Stimulated activated CD4-positive, alpha-beta T cell treated with anti-CD3 and anti-CD28 coated beads, Interleukin-4, amount 100 ng/mL, for 24 hours (primary cell): ENCODE measurements at places on chromosomes 12 and 14.

DNA sequence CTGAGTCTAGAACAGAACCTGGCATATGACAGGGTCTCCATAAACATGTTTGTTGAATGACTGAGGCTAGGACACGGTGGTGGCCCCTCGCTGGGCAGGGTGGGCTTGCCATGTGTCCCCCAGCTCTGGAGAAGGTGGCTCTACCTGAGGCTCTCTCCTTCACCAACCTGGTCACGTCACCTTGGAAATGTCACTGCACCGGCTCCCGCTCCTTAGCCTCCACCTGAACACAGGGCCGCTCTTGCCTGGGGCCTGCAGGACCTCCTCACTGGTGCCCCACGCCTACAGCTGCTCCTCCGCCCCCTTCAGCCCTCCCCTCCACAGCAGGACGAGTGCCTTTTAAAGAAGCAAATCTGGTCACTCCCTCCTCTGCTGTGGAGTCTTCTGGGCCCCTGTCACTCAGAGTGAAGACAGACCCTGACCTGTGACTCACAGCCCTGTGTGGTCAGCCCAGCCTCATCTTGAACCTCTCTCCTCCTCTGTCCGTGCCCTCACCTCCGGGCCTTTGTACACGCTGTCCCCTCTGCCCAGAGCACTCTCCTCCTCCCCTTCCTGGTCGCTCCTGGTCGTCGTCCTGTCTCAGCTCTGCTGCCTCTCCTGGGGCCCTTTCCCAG, 81.0 kb downstream of the ADGRD1 start:
- no peak for DNase-seq

GRCh38 chr12:121110211-121110940, 22.3 kb upstream of the P2RX7 start:
- DNase-seq = peak; percentile 75

- no peak for DNase-seq
These were observed 354.5 kb upstream of the FOXG1 start for GRCh38 chr14:28412077-28412476.

GRCh38 chr12:26435069-26435404, 239.7 kb downstream of the SSPN start:
- DNase-seq = no peak

DNA sequence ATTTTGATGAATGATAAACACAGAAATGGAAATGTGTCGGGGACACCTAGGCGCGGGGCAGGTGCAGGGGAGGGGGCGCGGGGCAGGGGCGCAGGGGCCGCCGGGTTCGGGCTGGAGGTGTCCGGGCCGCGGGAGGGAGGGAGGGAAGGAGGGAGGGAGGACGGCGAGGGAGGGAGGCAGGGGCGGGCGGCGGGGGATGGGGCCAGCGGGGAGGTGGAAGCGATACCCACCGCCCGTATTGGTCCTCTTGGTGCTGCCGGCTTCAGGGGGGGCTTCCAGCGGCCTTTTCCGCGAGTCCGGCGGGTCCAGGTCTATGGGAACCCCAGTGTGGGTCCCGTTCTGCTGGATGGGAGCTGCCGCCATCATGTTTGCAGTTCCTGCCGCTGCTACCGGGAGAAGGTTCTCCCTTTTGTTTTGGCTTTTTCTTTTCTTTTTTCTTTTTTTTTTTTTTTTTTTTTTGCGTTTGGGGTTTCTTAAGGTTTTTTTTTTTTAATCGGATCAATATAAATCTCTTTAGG, 703 bp downstream of the NOVA1 start:
- no peak for DNase-seq

GRCh38 chr14:80924365-80925103, 17.0 kb downstream of the CEP128 start:
- no peak for DNase-seq

GRCh38 chr14:97417331-97417730, 620.1 kb downstream of the VRK1 start:
- DNase-seq = no peak

DNA sequence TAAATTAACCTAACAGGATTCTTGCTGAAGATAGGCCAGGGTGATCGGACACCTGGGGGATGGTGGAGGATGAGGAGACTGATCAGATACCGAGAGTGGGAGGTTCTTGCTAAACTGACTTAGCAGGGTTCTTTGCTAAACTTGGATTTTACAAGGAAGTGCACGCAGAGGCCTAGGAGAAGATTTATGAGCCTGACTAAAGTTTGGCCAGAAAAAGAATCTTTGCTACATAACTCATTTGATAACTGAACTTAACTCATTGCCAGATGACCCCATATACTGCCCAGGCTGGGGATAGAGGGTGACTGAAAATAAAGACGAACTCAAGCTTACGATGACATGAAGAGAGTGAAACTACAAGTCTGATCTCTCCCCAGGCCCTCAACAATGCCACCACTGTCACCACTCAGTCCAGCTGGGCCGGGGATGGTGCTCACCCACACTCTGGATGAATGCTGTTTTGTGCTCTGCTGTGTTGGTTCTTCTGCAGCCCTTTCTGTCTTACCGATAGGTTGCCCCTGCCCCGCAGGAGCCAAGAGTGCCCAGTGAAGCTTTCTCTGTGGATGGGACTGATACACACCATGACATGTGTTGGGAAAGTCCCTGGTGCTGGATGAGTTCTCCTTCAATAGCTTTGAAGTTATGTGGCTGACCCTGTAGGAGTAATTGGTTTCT, 29.0 kb downstream of the PPFIBP1 start:
- no peak for DNase-seq

DNA sequence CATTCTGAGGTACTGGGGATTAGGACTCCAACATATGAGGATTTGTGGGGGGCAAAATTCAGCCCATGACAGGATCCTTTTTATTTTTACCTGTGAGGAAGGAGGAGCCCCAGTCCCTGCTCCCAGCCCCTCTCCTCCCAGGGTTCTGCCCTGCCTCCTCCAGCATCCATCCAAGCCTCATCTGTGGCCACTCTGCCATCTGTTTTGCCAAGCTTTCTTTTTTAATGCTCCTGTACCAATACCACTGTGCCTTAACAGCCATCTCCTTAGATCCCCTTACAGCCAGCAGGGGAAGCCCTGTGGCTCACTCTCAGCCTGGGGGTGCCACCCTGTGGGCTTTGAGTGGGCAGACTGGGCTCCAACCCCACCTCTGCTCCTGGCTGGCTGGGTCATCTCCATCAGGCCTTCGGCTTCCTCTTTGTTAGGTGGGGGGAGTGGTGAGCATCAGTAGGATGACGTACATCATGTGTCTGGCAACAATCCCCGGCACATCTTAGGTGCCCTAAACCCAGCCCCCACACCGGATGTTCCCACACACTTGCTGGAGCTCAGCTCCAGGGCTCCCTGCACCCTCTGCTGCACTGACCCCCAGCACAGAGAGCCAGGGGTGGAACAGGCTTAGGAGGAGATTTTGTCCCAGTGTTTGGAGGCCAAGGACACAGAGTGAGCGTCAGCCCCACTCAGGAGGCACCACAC, 40.2 kb downstream of the CYP46A1 start:
- DNase-seq = no peak

DNA sequence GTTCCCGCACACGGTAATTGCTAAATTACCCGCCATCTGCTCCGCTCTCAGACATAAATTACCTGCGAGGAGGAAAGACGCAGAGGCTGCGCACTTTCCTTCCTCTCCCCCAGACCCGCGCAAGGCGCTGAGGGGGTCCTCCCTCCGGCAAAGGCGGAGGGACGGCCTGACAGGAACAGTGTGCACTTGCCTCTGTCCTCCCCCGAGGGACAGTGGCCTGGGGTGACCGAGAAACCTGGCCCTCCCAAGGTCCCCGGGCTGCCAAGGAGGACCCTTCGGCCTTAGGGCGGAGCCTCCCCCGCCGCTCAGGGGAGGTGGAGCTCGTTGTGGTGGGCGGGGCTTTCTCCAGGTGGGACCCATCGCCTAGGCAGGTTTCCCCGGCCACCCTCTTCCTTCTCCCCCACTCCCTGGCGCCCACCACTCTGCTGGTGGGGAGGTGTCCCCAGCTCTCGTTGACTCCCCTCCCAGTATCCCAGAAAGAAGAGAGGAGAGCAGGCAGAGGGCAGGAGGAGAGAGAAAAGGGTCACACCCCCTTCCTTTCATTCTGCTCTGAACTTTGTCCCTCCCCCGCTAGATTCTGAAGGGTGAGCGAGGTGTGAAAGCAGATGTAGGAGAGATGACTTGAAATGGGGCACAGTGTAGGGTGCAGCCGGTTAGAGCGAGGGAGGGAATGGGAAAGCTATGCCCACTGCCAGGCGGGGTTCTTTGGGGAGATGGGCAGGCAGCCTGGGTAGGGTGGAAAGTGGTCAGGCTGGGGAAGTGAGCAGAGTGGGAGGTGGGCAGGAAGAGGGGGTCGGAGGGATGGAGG, 11.4 kb upstream of the CALCOCO1 start:
- peak; percentile 49 for DNase-seq

GRCh38 chr12:51887476-51888315, at the start of gene ANKRD33:
TSS of gene ANKRD33 (plus strand) at chr12:51888103. CDS start at chr12:51888187, 84 bp downstream.
- DNase-seq = no peak

DNA sequence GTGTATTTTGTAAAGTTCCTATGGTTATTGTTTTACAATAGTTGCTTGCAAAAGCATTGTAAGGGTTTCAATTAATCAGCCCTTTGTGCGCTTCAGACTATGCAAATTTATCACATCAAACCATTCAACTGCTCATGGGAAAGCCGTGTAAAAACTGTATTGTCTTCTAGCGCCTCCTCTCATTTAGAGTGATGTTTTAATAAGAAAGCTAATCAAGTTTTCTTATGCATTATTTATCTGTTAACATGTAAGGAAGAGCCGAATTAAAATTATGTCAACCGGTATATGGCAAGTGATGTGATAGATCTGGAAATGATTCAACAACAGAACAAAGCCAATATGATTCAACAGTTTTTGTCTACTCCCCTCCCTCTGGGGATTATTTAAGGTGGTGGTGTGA, 92.5 kb upstream of the RFX4 start:
- DNase-seq = no peak

- no peak for DNase-seq
These were observed 275.1 kb downstream of the IPO8 start for GRCh38 chr12:30420561-30420960.

DNA sequence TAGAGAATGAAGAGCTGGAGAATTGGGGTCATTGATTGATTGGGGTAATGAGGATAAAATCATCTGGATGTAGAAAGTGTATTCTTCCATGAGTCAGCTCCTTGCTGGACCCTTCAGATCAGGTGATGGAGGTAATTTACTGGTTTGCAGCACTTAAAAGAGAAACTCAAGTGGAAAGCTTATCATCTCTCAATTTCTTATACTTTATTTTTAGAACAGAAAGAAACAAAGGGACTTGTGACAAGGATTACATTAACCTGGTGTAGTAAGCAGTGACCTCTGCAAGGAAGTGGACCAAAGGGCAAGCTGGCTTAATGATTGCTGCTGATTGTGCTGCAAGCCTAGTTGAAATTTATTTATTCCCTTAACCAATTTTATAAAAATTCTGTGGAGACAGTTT, 405.0 kb downstream of the TRHDE start:
- no peak for DNase-seq

- DNase-seq = no peak
These were observed 161.6 kb downstream of the SLC41A2 start for GRCh38 chr12:104796475-104796862.

DNA sequence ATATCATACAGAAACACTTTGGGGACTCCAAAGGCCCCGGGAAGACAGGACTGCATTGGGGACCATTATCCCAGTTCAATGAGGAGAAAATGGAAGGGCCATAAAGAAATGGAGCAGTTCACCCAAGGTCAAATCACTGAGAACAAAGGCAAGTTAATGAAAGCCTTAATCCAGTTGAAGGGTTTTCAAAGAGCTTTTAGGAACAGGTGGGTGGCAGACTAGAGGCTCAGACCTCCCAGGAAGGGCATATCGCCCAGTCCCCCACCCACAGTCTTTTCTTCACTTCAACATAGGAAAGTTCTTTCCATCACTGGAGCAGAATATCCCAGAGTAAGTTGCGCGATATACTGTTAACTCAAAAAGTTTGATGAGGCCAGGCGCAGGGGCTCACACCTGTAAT, 136.1 kb upstream of the CCND2 start:
- DNase-seq = no peak

GRCh38 chr12:116123451-116124258, 153.8 kb downstream of the MED13L start:
- DNase-seq = peak; percentile 48

DNA sequence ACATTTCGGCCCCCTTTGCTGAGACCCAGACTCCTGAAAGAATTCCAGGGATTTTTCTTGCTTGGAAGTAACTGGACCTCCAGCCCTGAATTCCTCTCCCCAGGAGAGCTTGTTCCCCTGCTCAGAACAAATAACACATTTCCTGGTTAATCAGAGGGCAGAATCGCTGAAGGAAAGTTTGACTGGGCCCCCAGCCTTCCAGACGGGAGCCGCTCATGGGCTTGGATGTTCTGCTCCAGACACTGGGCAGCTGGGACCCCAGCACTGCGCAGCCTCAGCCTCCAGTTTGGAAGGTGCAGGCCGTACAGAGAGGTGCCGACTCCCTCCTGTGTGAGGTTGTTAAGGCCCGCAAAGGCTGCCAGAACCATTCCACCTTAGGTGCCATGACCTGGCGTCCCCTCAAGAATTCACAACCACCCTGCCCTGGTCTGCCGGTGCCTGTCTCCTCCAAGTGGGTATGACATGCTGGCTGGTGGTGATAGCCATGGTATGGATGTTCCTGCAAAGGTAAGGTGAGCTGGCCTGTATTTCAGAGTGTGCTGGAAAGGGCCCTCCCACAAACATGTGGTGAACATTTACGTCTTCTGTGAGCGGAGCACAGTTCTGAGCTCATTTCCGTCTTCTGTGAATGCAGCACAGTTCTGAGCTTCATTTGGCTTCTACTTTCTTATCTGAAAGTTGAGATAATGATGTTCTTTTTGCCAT, 5.1 kb upstream of the LTBP2 start:
- no peak for DNase-seq

GRCh38 chr12:39946361-39947280, 159.3 kb downstream of the SLC2A13 start:
- DNase-seq = no peak

GRCh38 chr12:26554332-26554731, 278.7 kb downstream of the ITPR2 start:
- DNase-seq = no peak

DNA sequence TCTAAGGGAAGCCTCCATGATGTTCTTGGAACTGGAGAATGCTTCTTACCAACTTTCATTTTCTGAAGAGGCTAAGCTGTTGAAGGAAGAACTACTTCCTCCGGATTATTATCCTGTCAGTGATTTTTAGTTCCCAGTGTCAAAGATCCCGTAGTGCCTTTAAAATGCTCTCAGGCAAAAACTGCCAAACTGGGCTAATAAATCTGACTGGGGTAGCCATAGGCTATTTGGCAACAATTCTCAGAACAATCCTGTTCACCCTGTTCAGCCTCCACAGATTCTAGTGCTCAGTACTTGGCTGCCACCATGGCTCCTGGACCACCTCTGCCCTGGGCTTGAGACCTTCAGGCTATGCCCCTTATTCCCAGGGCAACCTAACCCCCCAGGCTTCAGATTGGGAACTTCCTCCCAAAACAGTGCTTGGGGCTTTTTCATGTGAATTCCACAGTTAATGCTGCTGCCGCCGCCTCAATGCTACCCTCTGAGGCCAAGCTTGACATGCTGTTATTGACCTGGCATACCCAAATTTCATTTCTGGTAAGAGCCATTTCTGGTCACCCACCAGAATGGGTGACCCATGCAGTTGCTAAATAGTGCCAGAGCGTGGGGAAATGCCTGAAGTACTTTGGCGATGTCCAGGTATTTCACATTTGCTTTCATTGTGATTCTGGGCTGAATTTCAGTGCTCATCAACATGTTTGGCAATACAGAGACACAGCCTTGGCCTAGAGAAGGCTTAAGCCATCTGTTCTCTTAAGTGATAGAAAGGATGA, 110.0 kb upstream of the ARHGAP5 start:
- no peak for DNase-seq

GRCh38 chr12:56622535-56622934, 7.6 kb downstream of the BAZ2A start:
- no peak for DNase-seq

- DNase-seq = no peak
These were observed 280.4 kb downstream of the GALC start for GRCh38 chr14:87712396-87713090.
